Esophagus (tissue), 2 donors: ENCODE measurements at places on chromosomes 6 and 20. TPM values are rescaled to one million over a fixed set of nuclear protein-coding genes. Genes with fewer than 3 reads are reported as not detected.

Gene RWDD2A
- polyA plus RNA-seq: 0.76 TPM

Gene KCNB1
- 0.33 TPM for polyA plus RNA-seq

Gene UNC5CL
- 0.82 TPM for polyA plus RNA-seq

Gene BCAS1
- 9.0 TPM for polyA plus RNA-seq

Gene GSS
- 48.3 TPM for polyA plus RNA-seq

Gene LY6G6C
- 21.9 TPM for polyA plus RNA-seq

Gene TBC1D7
- 16.9 TPM for polyA plus RNA-seq

Gene SIRPB2
- polyA plus RNA-seq: 0.75 TPM

Gene ARFGEF3
- 0.20 TPM for polyA plus RNA-seq

Gene TMC2
- not detected for polyA plus RNA-seq

Gene TGM3
- 1,528 TPM for polyA plus RNA-seq

Gene PHACTR1
- 0.55 TPM for polyA plus RNA-seq

Gene LGSN
- not detected for polyA plus RNA-seq

Gene HLA-DOA
- polyA plus RNA-seq: 1.5 TPM

Gene MACROD2
- polyA plus RNA-seq: 0.64 TPM

Gene TAGAP
- 0.76 TPM for polyA plus RNA-seq

Gene ZNF322
- 3.0 TPM for polyA plus RNA-seq

Gene RAMACL
- polyA plus RNA-seq: 0.16 TPM

Gene CD164
- polyA plus RNA-seq: 56.9 TPM

Gene GPX5
- polyA plus RNA-seq: not detected

Gene CNKSR3
- polyA plus RNA-seq: 12.0 TPM

Gene PNPLA1
- 0.02 TPM for polyA plus RNA-seq

Gene NOX3
- not detected for polyA plus RNA-seq

Gene RNF182
- 0.08 TPM for polyA plus RNA-seq

Gene PTPRT
- under 0.01 TPM for polyA plus RNA-seq

Gene SLC24A3
- 7.3 TPM for polyA plus RNA-seq

Gene OR2J3
- polyA plus RNA-seq: not detected

Gene METTL24
- 0.14 TPM for polyA plus RNA-seq

Gene HLA-DQA1
- polyA plus RNA-seq: 2.8 TPM

Gene OOEP
- polyA plus RNA-seq: 0.22 TPM

Gene TSHZ2
- polyA plus RNA-seq: 4.6 TPM

Gene SPATS1
- polyA plus RNA-seq: not detected

Gene RBM24
- polyA plus RNA-seq: 1.3 TPM

Gene AVP
- not detected for polyA plus RNA-seq

Gene HDGFL1
- polyA plus RNA-seq: not detected

Gene HLA-DMB
- polyA plus RNA-seq: 7.3 TPM

Gene IRAK1BP1
- 1.9 TPM for polyA plus RNA-seq

Gene TCFL5
- polyA plus RNA-seq: 3.5 TPM

Gene TRMT6
- polyA plus RNA-seq: 6.6 TPM
